ENCODE measurements at places on chromosomes 5 and 9.

DNA sequence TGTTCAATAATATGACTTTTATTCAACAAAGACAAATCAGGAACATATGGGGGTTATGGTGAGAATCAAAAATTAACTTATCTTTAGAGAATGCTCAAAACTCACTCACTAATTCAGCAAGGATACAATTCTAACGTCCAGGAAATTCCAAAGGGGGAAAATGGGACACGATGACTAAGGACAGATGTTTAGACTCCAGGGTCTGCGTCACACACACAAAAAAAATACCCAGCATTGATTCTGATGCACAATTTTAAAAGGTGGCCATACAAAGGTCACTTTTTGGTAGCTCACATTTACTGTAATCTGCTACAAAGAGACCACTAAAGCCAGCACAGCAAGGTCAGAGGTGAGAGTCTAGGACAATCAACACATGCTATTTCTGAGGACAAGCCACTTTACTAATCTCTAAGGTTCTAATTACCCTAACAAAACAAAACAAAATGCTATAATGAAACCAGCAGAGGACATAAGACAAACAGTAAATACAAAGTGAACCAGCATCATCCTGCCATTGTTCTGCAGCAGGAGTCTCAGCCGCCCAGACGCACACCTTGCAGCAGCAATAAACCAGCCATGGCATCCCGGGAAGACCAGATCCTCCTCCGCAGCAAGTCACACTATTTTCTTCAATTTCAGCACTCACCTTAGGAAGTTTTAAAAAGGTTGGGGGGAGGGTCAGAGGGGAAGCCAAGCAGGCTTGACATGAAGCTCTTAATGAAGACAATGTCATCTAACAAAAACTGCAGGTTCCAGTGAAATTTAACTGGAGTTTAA is 57.8 kb downstream of the TTC39B start:
- DNase-seq, result no peak

- no peak for DNase-seq
Measured at GRCh38 chr9:20593105-20593504, 29.2 kb downstream of the MLLT3 start.

- no peak for DNase-seq
Measured at GRCh38 chr9:81256368-81256767, 433.0 kb downstream of the TLE1 start.

DNA sequence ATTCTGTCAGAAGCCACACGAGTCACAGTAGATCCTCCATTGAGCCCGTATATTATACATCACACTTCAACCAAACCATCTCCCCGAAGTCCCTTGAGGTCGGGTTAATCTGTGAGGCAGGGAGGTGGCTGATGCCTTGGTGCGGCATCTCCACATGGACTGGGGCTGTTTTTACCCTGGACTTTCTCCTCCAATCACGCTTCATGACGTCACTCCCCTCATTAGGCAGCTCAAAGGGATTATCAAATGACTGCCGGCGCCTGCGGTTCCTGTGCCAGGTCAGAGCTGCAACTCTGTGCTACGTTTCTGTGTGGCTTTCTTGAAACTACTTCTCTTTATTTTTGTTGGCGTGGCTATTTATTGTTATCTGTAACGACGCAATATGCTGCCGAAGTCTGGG is 53.7 kb downstream of the TMOD1 start:
- no peak for DNase-seq

GRCh38 chr5:135106610-135107471 is 72.8 kb upstream of the PITX1 start:
- no peak for DNase-seq

DNA sequence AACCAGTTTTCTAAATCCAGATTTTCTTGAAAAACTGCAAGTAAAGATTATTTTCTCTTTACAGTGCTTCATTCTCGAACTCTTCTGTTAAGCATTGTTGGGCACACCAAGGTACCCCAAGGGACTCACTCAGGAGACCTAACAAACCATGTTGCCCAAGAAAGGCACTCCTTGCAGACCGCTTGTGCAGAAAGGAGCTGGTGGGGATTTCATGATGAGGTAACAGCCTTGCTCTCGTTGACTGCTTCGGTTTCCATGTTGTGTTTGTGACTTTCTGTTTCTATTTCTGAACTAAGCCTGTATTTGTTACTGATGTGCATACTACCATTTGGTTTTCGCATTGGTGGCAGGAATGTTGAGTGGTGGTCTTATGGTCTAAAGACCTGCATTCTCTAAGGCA is 266.6 kb upstream of the DAP start:
- DNase-seq, result no peak

DNA sequence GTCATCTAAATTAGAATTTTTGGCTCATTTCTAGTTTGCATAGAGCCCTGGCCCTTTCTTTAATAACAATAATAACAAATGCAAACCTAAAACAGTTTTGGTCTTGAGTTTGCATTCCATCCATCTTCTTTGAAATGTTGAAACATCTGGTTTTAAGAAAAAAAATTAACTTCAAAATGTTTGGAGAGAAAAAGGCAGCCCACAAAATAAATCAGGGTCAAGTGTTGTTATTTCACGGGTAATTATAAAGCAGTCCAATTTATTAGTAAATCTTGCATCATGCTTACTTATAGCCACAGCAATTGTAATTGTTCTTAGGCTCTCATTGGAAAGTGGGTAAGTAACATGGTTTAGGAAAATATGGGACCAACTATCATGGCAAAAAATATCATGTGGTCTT is 247.0 kb upstream of the MEF2C start:
- DNase-seq, result no peak

- no peak for DNase-seq
Measured at GRCh38 chr5:96729156-96729555, 67.0 kb downstream of the CAST start.

GRCh38 chr5:72494623-72495124 is 12.5 kb downstream of the ZNF366 start:
- DNase-seq, result no peak

DNA sequence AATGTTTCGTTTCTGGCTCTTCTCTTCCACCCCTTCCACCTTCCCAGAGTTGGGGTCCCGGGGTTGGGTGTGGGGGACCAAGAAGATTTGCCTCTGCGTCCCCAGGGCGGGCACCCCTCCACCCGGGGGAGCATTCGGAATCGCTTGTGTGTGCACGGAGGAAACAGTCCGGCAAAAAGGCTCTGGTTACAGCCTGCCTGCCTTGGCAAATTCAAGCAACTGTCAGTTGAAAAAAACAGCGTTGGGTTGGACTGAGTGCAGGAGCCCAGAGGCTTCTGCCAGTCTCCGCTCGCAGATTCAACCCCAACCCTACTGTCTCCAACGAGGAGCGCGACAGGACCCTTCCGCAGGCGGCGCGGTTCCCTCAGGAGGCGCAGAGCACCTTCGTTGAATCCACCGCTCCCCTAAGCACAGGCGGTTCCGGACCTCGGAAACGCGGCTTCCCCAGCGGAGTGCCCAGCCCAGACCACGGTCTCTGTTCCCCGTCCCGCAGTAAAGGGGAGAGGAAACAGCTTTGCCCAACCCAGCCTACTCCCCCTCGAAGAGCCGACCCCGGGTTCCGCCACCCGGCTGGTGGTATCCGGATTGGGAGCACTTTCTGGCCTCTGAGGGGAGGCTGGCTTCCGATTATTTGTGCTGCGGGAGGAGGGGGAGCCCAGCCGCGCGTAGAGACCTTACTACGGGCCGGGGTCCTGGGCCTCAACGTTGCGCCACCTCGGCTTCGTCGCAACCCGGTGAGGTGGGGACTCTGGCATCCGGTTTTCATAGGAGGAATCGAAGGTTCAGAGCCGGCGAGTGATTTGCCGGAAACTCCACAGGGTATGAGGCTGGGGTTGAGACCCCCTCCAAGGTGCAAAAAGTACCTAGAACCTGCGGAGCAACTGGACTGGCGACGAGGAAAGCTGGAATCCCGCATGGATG is 9.6 kb downstream of the LHX6 start:
- no peak for DNase-seq

GRCh38 chr9:115006660-115007059 is 76.3 kb upstream of the TNFSF8 start:
- no peak for DNase-seq

DNA sequence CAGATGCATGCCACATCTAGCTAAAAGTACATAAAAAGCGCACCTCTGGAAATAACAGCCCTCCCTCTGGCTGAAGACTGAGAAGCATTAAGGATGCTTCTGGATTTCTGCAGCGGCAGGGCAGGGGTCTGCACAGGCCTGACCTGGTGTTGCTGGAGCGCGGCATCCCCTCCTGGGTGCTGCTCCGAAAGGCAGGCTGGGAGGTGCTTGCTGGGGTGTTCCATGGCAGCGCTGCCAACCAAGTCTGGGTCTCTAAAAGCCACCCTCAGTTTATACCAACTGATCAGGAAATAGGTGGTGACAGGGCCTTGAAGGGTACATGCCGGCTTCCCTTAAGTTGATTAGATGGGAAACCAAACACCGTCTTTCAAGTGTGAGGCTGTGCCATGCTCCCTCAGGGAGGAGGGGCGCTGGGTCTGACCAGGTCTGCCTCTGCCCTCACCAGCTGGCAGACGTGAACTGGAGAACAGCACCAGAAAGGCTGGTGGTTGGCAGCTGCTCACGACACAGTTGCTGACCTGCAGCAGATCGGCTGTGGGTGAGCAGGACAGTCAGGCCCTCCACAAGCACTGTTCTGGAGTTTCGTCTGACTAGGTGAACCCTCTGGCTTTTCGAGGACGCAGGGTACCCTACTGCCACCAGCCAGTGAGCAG is 81.6 kb downstream of the DAP start:
- no peak for DNase-seq

DNA sequence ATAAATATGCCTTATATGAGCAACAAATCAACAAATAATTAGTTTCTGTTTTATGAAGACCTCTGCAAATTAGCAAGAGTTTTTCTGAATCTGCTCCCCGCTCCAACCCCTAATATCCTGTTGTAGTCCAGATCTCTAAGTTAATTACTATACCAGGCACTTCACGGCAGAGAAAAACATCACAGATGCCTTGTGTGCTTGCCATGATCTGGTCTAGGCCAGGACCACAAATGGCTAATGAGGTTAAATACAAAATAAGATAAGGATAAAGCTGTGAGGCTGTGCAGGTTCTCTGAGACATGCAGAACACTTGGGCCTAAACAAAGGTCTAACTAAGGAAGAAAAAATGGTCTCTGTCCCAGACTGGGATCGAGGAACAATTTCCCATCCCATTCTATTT is 150.8 kb downstream of the SLIT3 start:
- DNase-seq, result no peak

GRCh38 chr5:127961006-127961762 is 122.4 kb upstream of the SLC12A2 start:
- DNase-seq, result no peak
